Fibroblast of pulmonary artery (primary cell): ENCODE measurements at places on chromosomes 12 and 14.
A peak's percentile ranks its signal among the peaks of the same experiment; 100 is the strongest.

DNA sequence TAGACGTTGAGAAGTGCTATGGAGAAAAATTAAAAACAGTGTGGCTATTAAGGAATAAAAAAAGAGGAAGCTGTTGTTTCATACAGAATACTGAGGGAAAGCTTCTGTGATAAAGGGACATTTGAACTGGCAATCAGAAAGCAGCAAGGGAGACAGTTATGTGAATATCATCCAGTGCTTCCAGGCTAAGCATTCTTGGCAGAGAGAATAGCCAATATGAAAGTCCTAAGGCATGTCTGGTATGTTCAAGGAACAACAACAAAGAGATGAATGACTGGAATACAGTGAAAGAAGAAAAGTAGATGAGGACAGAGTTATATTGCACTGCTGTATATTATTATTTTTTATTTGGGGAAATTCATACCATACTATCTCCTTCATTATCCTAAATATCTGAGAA, 23.9 kb downstream of the SCAF11 start:
- DNase-seq: peak; percentile 83

DNA sequence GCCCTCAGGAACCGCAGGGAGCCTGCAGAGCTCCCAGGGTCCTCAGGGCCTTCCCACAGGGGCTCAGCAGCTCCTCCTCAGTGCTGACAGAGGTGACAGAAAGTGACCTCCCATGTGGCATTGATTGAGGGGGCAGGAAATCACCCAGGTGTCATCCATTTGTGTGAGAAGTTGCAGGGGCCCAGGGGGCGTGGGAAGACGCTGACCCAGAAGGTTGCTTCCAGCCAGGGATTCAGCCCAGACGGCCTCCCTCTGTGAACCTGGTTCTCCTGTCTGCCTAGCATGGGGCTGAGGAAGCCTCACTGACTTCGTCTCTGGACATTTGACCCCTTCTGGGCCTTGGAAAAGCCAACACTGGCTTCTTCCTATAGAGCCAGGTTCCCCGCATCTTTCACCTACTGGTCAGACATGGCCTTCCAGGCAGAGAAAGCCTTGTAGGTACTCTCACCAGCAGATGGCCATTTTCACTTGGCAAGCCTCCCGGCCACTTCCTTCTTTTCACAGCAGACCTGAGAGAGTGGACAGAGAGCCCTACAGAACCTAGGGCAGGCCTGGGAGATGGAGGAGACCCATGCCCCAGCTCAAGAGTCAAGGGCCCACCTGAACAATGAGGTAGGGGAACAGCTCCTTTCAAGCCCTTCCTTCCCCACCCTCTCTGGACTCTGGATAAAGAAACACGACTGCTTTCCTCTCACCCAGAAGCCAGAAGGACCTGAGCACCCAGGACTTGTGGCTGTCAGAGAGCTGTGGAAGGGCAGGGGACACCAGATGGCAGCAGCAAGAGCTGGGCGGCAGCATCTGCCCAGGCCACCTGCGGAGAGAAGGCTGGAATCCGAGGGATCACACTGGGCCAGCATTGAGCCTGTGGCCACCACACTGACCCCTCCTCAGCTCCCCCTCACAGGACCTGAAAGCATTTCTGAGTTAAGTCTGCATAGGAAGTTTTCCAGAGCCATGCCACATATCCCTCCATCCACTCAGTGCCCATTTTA, 377.8 kb downstream of the DPF3 start:
- peak; percentile 70 for DNase-seq

GRCh38 chr12:66239295-66239694, 50.3 kb downstream of the IRAK3 start:
- no peak for DNase-seq

DNA sequence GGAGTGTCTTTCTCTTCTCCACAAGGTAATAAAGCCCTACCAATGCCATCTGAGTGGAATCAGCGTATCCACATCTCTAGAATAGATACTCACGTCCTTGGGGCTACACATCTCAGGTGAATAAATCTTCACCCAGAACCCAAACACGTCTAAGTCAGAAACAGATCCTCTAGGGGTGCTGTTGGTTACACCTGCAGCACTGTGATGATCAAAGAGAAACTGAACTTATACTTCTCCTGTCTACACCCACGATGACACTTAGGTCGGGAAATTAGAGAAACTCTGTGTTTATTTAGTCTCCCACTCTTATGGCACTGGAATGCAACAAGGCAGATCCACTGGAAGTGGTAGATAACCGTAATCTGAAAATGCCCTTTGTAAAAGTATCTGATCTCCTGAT, 46.2 kb downstream of the WIF1 start:
- DNase-seq: no peak

GRCh38 chr12:118213452-118213851, 77.5 kb downstream of the PEBP1 start:
- DNase-seq: no peak

DNA sequence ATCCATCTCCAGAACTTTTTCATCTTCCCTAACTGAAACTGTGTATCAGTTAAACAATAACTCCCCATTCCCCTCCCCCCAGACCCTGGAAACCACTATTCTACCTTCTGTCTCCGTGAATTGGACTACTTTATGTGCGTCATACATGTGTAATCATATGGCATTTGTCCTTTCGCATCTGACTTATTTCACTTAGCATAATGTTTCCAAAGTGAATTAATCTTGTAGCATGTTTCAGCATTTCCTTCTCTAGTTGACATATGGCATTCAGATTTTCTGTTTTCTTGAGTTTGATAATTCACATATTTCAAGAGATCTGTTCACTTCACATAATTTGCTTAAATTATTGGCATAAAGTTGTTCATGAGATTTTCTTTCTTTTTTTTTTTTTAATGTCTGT, 9.8 kb downstream of the CYP46A1 start:
- DNase-seq: no peak

DNA sequence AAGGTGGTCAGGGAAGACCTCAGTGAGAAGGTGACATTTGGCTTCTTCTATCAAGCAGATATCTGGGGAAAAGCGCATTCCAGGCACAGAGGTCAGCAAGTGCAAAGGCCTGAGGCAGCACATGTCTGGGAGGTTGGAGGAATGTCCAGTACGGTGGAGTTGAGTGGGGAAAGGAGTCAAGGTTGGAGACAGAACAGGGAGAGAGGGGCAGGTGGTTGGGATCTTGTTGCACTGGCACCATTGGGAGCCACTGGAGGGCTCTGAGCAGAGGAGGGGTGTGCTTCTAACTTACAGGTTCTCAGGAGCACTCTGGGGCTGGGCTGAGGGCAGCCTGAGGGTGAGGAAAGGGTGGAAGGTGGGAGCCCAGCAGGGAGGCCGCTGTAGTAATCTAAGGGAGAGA, 52.1 kb downstream of the EID3 start:
- DNase-seq: no peak

- DNase-seq: no peak
Observed at GRCh38 chr12:47882781-47883546, 21.8 kb downstream of the VDR start.

- DNase-seq: no peak
Observed at GRCh38 chr14:37438444-37438843, 156.6 kb downstream of the FOXA1 start.

DNA sequence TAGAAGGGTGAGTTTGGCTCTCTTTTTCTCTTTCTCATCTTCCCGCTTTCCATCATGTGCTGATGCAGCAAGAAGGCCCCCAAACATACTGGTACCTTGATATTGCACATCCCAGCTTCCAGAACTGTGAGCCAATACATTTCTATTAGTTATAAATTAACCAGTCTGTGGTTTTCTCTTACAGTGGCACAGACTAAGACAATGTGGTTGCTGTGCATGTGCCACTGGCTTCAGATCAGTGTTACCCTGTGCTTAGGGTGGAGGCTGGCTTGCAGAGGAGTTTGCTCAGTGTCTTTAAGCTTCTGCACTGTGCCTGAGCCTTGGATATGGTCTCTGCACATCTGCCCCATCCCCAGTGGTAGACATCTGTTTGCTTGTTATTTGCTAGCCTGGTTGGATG, 5.5 kb downstream of the IFI27L2 start:
- DNase-seq: no peak

- DNase-seq: no peak
Observed at GRCh38 chr14:30982533-30982932, 42.9 kb upstream of the AP4S1 start.

GRCh38 chr14:81446279-81447007, 46.3 kb upstream of the STON2 start:
- no peak for DNase-seq

DNA sequence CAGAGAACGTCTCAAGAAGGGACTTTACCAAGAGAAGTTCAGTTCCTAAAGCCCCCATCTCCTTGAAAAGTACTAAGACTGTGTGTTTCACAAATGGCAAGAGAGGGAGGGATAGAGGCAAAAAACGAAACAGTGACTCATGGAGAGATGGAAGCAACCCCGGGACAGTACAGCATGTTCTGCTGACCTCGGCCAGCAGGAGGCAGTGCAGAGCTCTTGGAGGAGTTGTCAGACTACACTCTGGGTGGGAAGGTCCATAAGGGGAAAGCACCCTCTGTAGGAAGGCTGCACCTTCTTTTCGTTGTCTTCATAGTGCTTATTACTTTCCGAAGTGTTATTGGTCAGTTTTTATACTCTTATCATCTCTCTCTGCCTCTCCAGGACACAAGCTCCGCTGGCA, 525.2 kb upstream of the CCDC196 start:
- DNase-seq: peak; percentile 76

DNA sequence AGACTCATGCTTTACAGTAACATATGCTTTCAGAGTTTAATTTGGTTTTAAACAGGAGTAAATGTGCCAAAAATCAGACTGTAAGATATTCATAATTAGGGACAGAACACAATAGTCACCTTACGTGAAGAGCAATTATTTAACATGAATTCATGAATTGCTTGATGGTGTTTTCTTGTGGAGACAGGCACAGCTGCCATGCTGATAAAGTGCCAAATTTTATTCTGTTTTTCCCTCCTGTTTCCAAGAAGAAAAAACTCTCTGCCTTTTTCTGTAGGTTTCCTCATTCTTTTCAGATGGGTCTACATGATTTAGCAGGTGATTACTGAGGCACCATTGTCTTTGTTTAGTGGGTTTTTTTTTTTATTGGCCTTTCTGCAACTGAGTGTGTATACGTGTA, 80.1 kb downstream of the C12orf42 start:
- no peak for DNase-seq

- DNase-seq: no peak
Observed at GRCh38 chr14:105092171-105093037, 27.2 kb upstream of the GPR132 start.

DNA sequence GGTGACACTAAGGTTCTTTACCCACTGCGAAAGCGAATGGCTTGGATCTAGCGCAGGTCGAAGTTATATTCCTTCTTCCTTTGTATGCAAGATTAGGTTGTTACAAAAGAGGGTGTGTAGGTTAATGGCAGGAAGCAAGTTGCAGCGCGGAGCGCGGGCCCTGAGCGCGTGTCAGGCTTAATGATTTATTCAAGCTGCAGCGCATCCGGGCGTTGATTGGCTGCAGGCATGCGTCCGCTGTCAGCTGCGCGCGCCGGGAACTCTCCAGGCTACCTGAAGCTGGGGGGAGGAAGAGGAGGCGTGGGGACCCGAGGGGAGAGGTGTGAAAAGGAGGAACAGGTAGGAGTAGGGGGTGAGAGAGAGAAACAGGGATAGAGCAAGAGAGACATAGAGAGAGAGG, 7.4 kb downstream of the ASCL1 start:
- DNase-seq: no peak

- DNase-seq: no peak
Observed at GRCh38 chr12:72035625-72036024, 97.0 kb downstream of the TPH2 start.

DNA sequence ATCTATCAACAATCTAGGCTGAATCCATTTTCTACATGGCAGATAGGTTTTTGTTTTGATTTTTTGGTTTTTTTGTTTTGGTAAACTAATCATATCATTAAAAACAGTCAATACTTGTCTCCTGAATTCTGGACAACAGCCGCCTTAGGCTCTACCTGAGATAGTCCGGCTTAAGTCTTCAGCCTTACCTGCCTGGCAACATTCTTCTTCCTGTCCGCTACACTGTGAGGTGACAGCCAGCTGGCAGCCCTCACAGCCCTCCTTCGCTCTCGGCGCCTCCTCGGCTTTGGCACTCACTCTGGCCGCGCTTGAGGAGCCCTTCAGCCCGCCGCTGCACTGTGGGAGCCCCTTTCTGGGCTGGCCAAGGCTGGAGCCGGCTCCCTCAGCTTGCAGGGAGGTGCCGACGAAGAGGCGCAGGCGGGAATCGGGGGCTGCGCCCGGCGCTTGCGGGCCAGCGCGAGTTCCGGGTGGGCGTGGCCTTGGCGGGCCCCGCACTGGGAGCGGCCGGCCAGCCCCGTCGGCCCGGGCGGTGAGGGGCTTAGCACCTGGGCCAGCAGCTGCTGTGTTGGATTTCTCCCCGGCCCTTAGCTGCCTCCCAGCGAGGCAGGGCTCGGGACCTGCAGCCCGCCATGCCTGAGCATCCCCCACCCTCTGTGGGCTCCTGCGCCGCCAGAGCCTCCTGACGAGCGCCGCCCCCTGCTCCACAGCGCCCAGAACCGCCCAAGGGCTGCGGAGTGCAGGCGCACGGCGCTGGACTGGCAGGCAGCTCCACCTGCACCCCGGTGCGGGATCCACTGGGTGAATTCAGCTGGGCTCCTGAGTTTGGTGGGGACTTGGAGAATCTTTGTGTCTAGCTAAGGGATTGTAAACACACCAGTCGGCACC, 49.0 kb downstream of the MDGA2 start:
- DNase-seq: no peak

- DNase-seq: peak; percentile 10
Observed at GRCh38 chr12:114018669-114019068, 52.5 kb upstream of the RBM19 start.

DNA sequence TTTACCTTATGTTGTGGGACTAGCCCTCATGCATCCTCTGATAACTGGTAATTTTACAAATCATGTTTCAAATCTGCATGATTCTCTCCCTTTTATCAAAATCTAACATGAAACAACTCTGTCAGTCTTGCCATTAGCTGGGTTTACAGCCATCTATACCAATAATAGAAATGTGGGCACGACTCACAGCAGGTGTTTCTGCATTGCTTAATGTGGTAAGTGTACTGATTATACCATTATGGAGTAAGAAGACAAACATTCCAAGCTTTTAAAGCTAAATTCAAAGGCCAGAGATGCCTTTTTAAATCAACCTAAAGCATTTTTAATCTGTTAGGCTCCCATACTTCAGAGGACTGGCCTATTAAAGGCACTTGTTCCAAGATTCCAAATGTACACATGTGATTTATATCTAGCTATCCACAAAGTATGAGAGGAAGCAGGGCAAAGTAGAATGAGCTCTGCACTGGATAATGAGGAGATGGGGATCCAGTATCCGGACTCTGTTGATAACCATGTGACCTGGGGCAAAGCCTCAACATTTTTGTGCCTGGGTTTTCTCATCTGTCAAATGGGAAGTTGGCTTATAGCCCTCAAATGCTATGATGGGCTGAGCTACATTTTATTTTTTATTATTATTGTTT, 52.3 kb upstream of the FUT8 start:
- DNase-seq: no peak

DNA sequence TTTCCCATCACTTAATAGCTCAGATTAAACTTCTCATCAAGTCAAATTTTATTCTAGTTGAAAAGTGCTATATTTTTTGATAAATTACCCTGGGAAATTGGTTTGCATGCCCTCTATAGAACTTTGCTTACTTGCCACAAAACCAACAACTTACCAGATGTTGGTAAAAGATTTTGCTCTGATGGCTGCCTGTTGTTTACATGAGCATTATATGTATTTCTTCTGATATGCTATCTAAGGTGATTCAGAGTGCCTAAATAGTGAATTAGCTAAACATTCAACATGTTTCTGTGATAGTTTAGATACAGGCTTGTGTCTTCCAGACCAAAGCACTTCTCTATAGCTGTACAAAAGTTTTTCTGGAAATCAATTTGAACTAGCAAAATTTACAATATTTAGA, 51.0 kb downstream of the PPM1A start:
- DNase-seq: no peak

GRCh38 chr14:89372512-89372883, 44.5 kb downstream of the FOXN3 start:
- no peak for DNase-seq
